CD4-positive, alpha-beta T cell (primary cell): ENCODE measurements at places on chromosomes 13 and 19.

- DNase-seq = no peak
Measured at GRCh38 chr19:6249296-6249695, 30.5 kb downstream of the MLLT1 start.

DNA sequence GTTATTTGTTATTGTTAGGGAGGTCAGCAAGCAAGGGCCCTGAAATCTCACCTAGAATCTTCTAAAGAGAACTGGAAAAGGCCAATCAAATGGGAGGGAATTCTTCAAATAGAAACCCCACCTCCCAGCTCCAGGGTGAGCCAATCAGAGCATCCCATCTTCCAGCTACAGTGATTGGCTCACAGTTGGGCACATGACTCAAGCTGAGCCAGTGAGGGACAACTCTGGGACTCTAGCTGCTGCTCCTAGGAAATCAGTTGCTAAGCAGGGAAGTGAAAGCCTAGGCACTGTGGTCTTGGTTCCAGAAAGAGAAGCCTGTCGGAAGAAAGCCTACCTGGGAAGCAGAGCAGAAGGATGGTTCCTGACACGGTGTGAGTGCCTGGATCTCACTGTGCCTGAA lies 13.4 kb downstream of the TM6SF2 start:
- DNase-seq = no peak

DNA sequence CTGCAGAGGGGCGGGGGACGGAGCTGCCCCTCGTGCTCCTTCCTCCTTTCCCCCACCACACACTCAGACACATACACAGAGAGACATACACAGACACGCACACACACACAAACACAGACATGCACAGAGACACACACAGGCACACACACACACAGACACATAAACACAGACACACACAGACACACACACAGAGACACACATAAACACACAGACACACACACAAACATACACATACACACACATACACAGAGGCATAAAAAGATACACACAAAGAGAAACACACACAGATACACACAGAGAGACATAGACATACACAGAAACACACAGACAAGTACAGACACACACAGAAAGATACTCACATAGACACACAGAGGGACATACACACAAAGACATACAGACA lies 136.0 kb downstream of the UQCRFS1 start:
- DNase-seq = no peak

DNA sequence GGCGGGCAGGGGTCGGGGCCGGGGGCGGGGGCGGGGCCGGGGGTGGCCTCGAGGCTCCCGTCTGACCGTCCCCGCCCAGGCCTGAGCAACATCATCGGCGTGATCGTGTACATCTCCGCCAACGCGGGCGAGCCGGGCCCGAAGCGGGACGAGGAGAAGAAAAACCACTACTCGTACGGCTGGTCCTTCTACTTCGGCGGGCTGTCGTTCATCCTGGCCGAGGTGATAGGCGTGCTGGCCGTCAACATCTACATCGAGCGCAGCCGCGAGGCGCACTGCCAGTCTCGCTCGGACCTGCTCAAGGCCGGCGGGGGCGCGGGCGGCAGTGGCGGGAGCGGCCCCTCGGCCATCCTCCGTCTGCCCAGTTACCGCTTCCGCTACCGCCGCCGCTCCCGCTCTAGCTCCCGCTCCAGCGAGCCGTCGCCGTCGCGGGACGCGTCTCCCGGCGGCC lies 9.4 kb upstream of the CACNG6 start:
- DNase-seq = no peak

- DNase-seq = no peak
Measured at GRCh38 chr19:39164289-39164688, 32.5 kb upstream of the NCCRP1 start.

DNA sequence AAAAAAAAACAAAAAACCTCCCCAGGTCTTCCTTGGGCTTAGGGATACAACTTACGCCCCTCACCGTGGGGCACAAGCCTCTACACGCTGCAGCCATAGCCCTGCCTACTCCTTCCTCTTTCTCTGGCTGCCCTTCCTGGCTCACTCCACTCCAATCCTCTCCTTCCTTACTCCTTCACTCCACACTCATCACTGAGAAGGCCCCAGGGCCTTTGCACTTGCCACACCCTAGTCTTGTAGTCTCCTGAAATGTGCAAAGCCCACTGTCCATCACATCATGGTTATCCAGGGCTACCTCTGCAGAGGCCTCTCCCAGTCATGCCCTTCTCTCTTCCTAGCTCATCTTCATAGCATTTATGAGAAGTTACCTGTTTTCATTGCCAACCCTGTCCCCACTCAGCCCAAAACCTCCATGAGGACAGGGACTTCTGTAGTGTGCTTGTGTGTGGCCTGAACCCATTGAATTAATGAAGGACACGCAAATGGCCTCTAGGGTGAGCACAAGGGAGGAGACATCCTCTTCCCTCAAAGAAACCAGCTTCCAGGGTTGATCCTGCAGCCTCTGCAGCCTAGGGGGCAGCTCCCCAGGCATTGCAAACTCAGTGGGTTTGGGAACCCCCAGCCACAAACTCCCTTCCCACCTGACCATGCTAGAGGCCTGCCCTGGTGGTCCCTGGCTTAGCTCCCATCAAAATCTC lies 7.9 kb upstream of the HSH2D start:
- DNase-seq = no peak

DNA sequence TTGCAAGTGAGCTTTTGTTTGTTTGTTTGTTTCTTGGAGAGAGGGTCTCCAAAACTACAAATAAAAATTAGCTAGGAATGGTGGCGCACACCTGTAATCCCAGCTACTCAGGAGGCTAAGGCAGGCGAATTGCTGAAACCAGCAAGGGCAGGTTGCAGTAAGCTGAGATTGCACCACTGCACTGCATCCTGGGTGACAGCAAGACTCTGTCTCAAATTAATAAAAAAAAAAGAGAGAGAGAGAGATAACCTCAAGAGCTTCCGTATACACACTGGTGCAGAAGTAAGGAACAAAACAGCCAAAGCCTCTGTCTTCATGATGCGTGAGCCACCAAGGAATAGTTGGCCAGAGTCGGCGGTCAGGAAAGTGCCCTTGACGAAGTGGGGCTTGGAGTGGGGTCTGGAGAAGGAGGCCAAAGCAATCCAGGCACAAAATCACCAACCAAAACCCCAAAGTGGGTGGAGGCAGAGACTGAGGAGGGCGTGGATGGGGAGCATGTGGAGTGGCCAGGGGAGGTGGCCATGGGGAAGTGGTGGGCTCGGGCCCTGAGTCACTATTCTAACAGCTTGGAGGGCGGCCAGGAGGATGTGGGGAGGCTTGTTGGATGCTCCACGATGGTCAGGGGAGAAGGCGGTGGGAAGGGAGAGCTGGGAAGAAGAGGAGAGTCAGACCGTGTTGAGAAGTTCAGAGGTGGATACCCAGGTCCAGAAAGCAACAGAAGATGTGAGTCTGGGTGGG lies 21.2 kb upstream of the TOMM40 start:
- no peak for DNase-seq

DNA sequence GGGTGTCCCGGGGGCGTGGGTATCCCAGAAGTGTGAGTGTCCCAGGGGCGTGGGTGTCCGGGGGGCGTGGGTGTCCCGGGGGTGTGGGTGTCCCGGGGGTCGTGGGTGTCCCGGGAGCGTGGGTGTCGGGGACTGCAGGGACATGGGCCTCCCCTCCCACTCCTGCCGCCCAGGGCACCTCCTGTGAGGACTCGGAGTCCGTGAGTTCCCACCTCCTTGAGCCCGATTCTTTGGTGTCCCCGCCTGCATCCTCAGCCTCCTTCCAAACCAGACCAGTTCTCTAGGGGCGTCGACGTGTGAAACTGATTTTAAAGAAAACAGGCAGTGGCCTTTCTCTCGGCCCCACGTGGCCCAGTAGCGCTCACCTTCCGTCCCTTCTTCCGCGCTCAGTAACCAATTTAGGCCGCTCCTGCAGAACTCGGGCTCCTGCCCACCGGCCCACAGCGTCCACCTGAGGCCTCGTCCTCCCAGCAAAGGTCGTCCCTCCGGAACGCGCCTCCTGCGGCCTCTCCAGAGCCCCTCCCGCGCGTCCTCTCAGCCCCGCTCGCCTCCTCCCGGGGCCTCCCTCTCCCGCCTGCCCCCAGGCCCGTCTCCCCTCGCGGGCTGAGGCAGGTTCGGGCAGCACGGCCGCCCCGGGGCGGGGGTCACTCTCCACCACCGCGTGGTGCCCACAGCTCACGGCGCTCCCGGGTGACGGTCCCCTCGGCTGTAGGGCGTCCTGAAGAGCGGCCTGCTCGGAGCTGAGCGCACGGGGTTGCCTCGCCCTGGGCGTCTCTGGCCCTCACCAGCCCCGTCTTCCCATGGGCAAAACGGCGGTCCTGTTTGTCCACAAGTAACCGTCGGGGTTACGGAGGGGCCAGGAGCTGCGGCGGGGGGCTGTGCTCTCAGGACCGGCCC lies 3.8 kb downstream of the F7 start:
- DNase-seq = no peak

GRCh38 chr13:51967482-51968446 lies 43.5 kb downstream of the ATP7B start:
- no peak for DNase-seq

GRCh38 chr19:46221981-46222610 lies 7.4 kb upstream of the IGFL1 start:
- no peak for DNase-seq

- no peak for DNase-seq
Measured at GRCh38 chr13:95714142-95714832, 37.3 kb downstream of the DNAJC3 start.

GRCh38 chr19:47614021-47614295 lies 5.0 kb downstream of the BICRA start:
- DNase-seq = no peak

DNA sequence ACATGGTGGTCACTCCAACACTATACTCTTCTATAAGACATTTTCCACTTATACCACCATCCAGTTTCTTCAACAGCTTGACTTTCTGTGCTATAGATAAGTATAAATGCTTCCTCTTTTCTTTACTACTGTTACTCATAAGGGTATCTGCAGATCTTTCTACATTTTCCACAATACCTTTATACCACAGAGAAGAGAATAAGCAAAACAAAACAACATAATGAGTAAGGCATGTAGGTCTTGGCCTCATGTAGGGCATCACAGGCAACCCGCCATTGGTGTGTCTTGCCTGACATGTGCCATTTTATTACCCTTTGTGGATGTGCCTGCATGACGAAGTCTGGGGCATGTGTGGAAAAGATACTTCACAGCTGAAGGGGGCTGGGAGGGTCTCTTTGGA lies 265.3 kb upstream of the STARD13 start:
- DNase-seq = no peak

- DNase-seq = no peak
Measured at GRCh38 chr13:27403727-27404385, 20.6 kb upstream of the GTF3A start.

DNA sequence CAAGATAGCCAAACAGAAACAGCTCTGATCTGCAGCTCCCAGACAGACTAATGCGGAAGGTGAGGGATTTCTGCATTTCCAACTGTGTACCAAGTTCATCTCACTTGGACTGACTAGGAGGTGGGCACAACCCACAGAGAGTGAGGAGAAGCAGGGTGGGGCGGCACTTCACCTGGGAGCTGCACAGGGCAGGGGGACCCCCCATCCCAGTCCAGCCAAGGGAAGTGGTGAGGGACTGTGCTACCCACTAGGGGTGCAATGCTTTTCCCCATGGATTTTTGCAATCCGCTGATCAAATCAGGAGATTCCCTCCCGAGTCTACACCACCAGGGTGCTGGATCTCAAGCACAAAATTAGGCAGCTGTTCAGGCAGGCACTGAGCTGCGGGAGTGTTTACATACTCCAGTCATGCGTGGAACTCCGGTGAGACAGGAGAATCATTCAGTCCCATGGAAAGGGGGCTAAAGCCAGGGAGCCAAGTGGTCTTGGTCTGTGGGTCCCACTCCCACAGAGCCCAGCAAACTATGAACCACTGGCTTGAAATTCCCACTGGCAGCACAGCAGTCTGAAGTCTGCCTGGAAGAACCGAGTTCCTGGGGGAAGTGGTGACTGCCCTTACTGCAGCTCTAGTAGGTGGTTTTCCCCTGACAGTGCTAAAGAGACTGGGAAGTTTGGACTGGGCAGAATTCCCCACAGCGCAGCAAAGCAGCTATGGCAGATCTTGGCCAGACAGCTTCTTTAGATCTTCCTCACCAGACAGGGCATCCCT lies 85.1 kb upstream of the UFM1 start:
- no peak for DNase-seq

DNA sequence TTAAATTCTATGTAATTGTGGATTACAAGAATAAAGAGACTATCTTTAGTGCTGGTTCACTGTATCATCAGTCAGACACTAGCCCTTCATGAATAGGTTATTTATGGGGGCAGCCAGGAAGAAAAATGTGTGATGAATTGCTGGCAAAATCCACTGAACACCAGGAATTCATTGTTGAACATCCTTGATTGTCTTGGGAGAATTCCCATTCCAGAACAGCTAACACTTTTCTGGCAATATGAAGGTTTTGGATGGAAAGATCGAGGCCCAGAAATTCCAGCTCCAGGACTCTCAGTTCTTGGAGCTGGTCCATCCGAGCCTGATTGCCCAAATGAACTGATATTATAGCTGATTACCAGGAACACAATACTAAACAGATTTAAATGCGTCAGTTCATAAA lies 11.5 kb upstream of the SPART start:
- DNase-seq = no peak
